ENCODE measurements at places on chromosomes 13 and 19.

DNA sequence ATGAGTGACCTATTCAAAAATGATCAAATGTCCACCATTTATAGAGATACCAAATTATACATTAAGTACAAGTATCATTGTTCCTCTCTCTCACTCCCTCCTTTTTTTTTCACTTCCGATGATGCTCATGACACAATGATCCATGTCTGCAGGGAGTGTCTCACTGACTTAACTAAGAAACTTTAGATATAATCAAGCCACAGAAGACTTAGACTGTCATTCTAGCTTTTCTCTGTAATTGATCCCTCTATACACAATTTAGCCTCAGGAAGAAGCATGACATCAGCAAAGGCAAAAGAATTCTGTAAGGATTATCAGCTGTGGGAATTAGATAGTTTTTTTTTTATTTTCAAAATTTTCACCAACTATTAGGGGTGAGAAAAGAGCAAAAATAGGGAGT is 734.9 kb upstream of the PCDH9 start:
- DNase-seq: no peak

DNA sequence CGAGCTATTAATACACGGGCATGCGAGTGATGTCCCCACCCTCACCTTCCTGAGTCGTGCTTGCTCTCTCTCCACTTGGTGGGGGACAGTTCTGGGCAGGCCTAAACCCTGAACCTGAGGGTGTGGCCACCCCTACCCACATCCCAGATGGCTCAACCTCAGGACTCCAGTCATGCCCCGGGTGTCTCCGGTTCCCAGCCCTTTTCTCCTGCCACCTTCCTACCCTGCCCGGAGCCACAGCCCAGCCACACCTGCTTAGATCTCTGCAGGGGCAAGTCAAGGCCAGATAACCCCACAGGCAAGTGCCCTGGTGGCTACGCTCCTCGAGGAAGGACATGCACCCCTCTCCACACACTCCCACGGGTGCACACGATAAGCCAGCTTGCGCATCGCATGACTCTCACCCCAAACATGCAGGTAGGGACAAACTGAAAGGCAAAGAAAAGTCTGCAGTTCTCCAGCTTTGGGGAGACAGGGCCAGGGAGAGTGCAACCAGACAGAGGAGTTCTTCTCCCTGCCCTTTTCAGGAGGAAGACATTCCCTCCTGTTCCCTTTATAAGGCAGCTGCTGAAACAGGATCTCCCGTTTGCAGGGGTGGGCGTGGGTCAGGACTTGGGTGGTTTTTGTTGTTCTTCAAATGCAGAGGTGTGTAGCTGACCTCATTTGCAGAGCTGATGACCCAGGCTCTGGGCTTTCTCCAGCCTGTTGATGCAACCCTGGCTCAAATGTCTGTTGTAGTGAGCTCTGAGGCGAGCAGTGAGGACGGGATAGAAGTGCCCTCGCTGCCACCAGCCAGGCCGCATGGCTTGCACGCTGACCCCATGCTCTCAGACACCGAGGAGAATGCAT is 88.6 kb downstream of the DPF1 start:
- no peak for DNase-seq

DNA sequence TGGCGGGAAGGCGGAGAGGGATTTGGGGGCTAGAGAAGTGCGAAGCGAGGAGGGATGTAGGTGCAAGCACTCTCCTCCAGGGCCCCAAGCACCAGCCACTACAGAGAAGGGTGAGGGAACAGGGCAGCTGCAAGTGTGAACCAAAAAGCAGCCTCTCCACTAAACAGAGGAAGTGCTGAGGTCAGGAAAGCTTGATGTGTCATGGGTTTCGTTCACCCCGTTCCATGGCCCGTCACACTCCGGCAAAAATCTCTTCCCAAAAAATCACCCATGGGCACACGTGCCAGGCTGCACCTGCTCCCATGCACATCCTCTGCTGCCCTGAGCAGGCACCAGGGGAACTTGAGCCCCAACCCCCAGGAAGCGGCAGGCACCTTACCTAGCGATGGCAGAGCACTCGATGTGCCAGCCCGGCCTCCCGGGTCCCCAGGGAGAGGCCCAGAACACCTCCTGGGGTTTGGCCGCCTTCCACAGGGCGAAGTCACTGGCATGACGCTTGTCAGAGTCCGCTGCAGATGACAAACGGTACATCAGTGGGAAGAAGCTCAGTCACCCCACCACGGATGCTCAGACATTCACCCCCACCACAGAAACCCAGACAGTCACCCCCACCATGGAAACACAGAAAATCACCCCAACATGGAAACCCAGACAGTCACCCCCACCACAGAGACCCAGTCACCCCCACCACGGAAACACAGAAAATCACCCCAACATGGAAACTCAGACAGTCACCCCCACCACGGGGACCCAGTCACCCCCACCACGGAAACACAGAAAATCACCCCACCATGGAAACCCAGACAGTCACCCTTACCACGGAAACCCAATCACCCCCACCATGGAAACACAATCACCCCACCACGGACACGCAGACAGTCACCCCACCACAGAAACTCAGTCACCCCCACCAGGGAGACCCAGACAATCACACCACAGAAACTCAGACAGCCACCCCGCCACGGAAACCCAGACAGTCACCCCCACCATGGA is 29.0 kb downstream of the CARS2 start:
- no peak for DNase-seq

- DNase-seq: peak; percentile 34
Observed at GRCh38 chr19:7196763-7197118, 97.5 kb downstream of the INSR start.

GRCh38 chr13:44273991-44274770 is 99.4 kb upstream of the SERP2 start:
- no peak for DNase-seq

GRCh38 chr13:51713807-51714206 is 90.2 kb downstream of the DHRS12 start:
- no peak for DNase-seq

DNA sequence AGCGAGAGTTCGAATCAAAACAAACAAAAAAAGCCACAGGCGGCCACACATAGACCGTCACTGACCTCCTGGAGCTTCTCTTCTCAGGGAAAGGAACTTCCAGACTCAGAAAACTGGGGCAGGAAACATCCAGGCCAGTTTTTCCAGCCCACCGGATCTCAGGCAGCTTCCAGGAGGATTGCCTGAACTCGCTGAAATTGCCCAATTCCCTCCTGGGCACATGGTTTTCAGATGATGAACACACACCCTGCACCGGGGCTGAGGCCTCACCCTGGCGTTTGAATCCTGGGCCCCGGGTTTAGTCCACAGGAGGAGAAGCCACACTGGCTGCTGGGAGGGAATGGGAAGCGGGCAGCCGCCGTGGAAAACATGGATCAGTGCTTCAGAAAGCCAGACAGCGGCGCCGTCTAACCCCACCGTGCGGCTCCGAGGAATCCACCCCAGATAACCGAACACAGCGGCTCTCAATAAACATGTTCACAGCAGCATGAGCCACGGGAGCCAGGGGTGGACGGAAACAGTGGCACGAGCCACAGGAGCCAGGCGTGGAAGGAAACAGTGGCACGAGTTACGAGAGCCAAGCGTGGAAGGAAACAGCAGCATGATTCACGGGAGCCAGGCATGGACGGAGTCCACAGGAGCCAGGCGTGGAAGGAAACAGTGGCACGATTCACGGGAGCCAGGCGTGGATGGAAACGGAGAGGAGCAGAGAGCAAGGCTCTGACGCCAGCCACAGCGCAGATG is 18.2 kb upstream of the PTBP1 start:
- DNase-seq: no peak

- no peak for DNase-seq
Observed at GRCh38 chr19:3006075-3006767, 22.9 kb downstream of the TLE2 start.

GRCh38 chr13:74641586-74641985 is 507.4 kb upstream of the KLF12 start:
- no peak for DNase-seq

GRCh38 chr13:114145722-114146121 is 13.3 kb upstream of the RASA3 start:
- no peak for DNase-seq

GRCh38 chr13:21518617-21519144 is 59.6 kb upstream of the ZDHHC20 start:
- DNase-seq: no peak

GRCh38 chr19:32311371-32311770 is 34.0 kb upstream of the ZNF507 start:
- DNase-seq: no peak

GRCh38 chr13:75492389-75492788 is 10.4 kb upstream of the TBC1D4 start:
- DNase-seq: no peak

DNA sequence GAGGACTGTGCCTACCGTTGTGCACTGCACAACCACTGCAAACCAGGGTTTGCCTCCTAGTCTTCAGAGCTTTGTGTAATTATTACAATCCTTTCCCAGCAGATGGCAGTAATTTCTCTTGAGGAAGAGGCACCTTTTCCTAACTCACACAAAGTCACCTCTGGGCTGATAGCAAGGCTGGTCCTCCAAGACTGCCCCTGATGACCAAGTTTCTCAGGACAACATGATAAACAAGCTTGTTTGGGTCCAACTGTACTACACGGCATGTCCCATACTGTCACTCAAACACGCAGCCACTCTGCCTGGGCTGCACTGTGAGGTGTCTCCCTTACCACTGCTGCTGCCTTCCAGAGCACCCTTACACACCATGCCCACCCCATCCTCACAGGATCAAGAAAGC is 39.3 kb downstream of the RFXAP start:
- no peak for DNase-seq

GRCh38 chr19:38145623-38146022 is 78.4 kb downstream of the DPF1 start:
- no peak for DNase-seq

DNA sequence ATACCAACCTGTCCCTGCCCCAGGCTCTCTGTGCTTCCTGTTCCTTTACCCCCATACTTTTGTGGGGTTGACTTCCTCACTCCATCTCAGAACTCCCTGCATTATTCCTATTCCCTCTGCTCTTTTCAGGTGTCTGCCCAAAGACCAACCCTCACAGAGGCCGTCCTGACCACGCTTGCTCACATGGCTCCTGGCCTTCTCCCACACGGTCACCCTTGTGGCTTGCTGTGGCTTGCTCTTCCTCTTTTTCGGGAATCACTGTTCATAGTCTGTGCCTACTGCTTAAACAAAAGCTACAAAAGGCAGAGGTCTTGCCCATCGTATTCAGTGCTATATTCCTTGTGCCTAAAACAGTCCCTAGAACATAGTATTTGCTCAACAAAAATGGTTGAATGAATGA is 25.2 kb upstream of the ARGLU1 start:
- DNase-seq: no peak

DNA sequence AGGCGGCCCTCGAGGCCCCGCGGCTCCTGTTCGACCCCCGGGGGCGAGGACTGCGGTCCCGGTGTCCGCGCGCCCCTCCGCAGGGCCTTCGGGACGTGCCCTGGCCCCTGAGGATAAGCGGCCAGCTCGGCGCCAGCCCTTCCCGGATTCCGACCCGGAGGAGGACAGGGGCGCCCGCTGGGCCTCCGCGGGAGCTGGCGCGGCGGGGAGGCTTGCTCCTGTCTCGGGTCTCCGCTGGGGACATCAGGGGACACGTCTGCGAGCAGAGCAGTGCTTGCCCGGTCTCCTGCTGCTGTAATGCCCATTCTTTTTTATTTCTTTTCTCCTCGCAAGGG is 829 bp downstream of the B3GLCT start:
- DNase-seq: no peak

GRCh38 chr13:40127476-40127875 is 472.0 kb downstream of the COG6 start:
- no peak for DNase-seq

DNA sequence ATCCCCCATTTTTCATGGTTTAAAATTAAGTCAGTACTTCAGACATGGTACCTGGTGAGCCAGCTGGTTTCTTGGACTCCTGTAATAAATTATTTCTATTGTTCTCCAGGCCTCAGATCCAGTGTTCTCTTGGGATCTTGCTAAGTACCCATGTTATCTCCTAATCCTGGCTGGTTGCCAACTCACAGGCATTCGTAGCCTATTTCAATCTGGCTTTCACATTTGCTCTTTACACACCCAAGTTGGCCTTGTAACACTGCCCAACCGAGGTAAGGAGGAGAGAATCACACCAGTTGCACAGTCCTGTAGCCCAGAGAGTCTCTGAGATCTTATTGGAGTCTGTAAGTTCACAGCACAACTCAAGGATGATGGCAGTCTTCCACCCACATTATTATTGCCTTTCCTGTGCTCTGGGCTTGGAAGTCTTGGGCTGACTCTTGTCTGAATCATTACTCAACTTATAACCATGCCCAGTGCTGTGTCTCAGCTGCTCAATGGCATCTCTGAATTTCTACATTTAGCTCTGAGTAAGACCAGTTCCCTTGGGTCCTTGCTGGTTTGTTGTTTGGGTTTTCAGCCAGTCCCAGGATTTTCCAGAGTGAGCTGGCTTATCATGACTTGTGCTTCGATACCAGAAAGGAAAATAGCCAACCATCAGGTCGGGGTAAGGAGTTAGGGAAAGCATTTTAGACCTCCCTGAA is 76.6 kb upstream of the KLF12 start:
- no peak for DNase-seq

GRCh38 chr19:28394725-28395124 is 818.2 kb downstream of the UQCRFS1 start:
- DNase-seq: no peak

DNA sequence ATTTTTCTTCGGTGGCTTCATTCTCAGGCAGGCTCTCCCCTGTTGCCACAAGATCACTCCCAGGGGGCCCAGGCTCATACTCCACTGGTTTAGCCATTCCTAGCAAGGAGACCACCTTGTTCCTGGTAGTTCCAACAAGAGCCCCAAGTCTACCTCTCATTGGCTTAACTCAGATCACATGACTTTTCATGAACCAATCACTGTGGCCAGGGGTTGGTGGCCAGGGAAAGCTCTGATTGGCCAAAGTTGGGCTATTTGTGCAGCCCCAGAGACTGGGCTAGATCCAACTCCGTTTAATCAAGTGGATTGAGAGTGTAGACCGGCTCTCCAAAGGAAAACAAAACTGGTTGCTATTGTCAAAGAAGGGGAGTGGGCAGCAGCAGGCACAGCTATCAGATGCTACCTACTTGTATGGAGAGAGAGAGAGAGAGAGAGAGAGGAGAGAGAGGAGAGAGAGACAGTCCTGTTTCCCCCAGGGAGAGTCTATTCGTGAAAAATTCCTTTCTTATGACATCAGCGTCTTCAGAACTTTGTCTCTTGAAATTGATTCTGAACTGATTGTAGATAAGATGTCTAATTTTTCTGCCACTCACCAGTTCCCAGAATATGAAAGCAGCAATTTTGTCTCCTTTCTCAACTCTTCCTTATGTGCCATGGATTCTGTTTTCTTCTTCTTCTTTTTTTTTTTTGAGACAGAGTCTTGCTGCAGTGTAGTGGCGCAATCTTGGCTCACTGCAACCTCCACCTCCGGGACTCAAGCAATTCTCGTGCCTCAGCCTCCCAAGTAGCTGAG is 5.9 kb downstream of the CEACAM19 start:
- no peak for DNase-seq

Measured in omental fat pad (tissue), 4 donors.